ENCODE measurements at places on chromosomes 16 and 17.

GRCh38 chr16:29809031-29809747 lies 2.8 kb upstream of the PRRT2 start:
- DNase-seq, result no peak

DNA sequence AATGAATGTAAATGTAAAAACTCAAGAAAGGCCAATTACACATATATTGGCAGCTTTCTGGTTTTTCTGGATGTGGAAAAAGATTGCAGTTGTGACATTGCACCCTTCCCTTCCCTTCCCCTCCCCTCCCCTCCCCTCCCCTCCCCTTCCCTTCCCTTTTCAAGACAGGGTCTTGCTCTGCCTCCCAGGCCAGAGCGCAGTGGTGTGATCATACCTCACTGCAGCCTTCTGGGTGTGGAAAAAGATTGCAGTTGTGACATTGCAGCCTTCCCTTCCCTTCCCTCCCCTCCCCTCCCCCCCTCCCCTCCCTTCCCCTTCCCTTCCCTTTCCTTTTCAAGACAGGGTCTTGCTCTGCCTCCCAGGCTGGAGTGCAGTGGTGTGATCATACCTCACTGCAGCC lies 41.7 kb downstream of the PIK3R5 start:
- DNase-seq, result no peak

- DNase-seq, result no peak
Measured at GRCh38 chr17:73227944-73228343, 33.7 kb downstream of the CPSF4L start.

DNA sequence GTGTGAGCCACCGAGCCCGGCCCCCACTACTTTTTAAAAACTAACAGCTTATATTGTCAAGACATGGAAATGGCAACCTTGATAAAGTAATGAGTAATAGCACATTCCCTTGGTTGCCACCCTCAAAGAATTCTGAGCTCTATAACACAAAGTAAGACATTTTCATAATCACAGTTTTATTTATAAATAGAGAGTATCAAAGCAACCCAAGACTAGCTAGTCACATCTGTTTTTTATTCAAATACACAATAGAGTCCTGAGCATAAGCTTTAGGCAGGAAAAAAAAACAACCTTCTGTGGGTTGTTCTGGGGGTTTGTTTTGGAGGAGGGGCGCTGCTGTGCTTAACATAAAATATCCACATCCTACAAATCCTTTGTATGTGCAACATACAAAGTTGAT lies 68.7 kb downstream of the CEP95 start:
- DNase-seq, result no peak

DNA sequence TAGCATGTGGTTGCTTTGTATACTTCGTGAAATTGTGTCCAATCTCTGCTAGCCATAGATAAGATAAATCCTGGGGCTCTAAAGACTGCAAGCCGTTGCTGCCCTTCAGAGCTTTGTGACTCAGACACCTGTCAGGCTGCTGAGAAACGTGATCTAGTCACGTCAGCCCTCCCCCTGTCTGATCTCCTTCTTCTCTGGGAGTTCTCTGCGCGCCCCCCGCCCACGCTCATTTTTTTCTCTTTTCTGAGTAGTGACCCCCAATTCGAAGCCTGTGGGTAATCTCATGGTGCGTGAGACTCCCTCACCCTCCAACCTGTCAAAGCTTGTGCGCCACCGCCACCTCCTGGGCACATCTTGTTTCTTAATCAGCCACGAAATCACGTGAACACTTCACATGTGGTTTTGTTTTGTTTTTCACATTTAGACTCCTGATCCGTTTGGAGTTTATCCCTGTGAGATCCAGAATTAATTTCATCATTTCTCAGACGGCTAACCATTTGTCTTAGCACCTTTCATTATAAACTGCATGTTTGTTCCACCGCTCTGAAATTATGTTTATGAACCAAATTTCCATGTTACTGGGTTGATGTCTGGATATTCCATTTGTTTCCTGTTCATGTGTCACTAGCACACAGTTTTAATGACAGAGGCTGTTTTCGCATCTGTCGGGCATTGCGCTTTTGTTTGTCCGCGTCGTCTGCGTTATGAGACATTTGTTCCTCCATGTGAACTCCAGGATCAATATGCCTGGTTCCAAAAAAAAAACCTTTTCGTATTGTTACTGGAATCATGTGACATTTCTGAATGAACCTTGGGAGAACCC lies 977 bp upstream of the ZNF778 start:
- peak; percentile 80 for DNase-seq

DNA sequence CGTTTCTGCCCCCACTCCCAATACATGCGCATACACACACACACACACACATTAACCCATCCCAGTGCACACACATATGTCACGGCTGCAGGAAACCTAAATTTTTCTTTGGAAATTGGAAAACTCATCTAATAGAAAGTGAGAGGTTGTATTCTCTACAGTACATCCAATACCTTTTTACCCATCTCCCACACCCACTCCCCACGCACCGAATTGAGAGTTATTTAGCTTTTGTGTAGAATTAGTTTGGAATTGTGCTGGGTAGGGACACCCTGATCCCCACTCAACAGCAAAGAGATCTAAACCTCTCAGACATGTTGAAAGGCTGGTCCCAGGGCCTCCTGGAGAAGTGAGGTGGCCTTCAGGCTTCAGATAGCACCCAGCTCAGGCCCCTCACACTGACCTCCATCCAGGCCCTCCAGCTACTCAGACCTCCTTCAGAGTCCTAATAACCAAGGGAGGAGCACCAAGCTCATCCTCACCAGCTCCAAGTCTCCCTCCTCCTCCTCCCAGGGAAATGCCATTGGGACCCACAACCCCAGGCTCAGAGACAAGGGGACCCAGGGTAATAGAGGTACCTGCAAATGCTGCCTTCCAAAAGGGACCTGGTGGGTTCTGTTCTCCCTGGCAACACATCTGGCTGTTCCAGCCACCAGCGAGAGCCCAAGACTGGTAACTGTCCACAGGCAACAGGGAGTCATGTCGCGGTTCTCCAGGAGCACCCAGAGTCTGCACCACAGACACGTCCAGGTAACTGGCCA lies 955 bp downstream of the HOXB13 start:
- no peak for DNase-seq

DNA sequence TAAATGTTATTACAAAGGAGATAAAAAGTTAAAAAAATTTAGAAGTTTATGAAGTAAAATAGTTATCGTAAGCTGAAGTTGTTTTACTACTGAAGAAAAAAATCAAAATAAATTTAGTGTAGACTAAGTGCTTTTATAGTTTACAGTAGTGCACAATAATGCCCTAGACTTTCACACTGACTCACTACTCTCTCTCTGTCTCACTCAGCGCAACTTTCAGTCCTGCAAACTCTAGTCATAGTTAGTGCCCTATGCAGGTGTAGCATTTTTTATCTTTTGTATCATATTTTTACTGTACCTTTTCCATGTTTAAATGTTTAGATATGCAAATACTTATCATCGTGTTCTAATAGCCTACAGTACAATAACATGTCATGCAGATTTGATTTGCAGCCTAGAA lies 17.7 kb upstream of the TOM1L1 start:
- no peak for DNase-seq

- no peak for DNase-seq
Measured at GRCh38 chr17:18218756-18219415, 6.5 kb upstream of the LLGL1 start.

DNA sequence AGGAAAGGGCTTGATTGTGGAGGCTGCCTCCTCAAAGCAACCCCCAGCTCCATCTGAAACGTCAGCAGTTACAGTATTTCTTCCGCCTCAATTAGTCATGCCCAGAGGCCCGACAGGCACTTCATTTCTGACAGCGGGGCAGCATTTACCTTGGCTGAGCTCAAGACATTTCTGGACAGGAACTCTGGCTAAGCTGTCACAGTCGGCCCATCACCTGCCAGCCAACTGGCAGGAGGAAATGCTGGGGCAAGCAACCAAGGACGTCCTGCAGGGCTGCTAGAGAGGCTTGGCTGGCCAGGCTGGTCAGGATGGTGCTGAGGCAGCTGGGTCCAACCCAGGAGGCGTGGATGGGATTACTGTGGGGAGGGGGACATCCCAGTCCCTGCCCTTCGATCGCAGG lies 27.8 kb downstream of the PLXDC1 start:
- DNase-seq, result no peak

GRCh38 chr17:66976781-66977201 lies 12.3 kb downstream of the CACNG4 start:
- DNase-seq, result no peak

DNA sequence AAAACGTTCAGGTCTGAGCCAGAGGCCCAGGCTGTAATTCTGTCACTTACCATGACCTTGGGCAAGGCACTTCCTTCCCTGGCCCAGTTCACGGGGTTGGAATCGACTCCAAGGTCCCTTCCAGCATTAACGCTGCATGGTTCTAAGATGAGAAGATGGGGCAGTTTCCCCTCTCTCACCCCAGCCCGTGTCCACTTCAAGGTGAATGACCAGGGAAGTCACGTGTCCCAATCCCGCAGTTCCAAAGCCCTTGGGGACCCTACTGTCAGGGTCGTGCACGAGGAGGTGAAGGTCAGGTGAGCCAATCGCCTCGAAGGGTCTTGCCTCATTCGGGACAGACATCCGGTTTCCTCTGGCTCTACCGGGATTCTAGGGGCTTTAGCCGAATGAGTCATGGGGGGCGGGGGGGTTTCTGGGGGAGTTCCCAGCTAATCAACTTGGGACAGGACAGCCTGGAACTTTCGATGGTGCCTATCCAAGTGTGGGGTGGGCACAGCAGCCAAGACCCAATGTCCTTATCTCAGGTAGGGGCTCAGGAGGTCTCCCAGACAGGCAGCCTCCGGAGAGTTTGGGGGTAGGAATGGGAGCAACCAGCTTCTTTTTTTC lies 762 bp upstream of the CSF3 start:
- no peak for DNase-seq
